ENCODE measurements at places on chromosomes 16 and 17. TPM values are rescaled to one million over a fixed set of nuclear protein-coding genes. Genes with fewer than 3 reads are reported as not detected.

DNA sequence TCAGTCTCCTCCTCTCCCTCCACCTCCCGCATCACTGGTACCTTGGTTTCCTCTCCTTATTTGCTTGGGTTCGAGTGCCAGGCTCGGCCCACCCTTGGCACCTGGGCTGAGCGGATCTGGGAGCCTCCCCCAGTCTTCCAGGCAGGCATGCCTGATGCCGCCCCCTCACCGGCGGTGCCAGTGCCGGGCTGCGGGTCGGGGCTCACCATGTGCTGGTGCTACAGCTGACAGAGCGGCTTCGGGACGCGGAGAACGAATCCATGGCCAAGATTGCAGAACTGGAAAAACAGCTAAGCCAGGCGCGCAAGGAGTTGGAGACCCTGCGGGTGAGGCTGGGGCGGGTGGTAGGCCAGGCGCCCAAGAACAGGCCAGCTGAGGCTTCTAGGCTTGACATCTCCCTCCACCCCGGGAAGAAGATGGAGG, 19.2 kb downstream of the FMNL1 start:
- peaks cover 28% of the 10 kb centered on the region for H3K27me3 ChIP-seq
- no peak for DNase-seq
- H3K27ac ChIP-seq: no peak overlapping the region
- peaks cover 8% of the 10 kb centered on the region for H3K4me1 ChIP-seq

- H3K27me3 ChIP-seq: no peaks in the 10 kb centered on the region
- DNase-seq: no peak
- no peaks in the 10 kb centered on the region for H3K36me3 ChIP-seq
- H3K4me3 ChIP-seq: no peak overlapping the region
- no peak overlapping the region for H3K27ac ChIP-seq
Measured at GRCh38 chr17:68847711-68848110, 107.5 kb downstream of the ABCA8 start.

DNA sequence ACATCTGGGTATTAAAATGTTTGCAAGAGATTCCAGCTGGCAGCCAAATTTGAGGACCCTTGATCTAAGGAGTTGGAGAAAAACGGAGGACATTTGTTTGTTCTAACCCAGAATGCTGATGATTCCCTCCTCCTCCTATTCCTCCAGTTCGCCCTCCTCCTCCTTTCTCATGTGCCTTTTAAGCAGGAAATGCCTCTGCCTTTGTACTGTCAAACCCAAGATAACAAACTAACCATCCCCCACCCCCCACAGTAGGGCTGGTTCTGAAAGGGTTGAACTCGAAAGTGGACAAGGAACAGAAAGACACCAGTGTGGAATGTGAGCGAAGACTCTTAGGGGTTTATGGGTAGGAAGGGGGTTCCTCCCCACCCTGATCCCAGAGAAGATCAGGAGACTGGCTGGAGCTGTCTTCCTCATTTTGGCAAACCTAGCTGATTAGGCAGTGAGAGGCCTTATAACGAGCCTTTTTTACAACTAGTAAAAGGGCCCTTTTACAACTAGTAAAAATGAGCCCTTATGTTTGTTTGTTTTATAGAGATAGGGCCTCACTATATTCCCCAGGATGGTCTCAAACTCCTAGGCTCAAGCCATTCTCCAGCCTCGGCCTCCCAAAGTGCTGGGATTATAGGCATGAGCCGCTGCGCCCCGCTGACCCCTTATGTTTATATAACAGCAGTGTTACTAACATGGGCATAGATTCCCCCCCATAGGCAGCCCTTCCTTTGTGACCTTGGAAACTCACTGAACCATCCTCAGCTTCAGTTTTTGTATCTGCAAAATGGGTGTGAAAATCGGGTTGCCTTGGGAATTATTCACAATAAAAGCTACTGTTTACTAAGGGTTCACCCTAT, 975 bp downstream of the CHD9 start:
- H3K36me3 ChIP-seq: no peaks in the 10 kb centered on the region
- no peaks in the 10 kb centered on the region for H3K27me3 ChIP-seq
- peak; percentile 64 for DNase-seq
- H3K27ac ChIP-seq: peak overlapping the region; percentile 97
- peak overlapping the region; percentile 62 for H3K4me3 ChIP-seq

DNA sequence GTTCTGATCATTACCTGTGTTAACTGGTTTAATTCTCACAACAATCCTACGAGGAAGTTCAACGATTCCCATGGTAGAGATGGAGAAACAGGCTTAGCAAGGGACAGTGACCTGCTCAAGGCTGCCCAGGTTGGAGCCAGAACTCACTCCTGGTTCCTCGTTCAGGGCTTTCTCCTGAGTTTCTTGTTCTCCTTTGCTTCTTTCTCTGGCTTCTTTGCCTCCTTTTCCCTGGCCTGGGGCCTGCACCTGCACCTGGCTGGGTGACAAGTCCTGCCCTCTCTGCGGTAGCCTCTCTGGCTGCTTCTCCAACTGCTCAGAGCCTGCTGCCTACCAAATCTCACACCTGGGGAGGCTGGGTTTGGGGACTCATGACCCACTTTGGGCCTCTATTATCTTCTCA, 2.8 kb downstream of the CCL22 start:
- H3K36me3 ChIP-seq: no peaks in the 10 kb centered on the region
- H3K27ac ChIP-seq: no peak overlapping the region
- no peak overlapping the region for H3K4me3 ChIP-seq
- H3K27me3 ChIP-seq: no peaks in the 10 kb centered on the region

- peaks cover 8% of the 10 kb centered on the region for H3K27me3 ChIP-seq
- H3K4me3 ChIP-seq: no peak overlapping the region
- DNase-seq: no peak
- peak overlapping the region; percentile 76 for H3K27ac ChIP-seq
- no peaks in the 10 kb centered on the region for H3K36me3 ChIP-seq
- peaks cover 42% of the 10 kb centered on the region for H3K4me1 ChIP-seq
Measured at GRCh38 chr17:76531486-76532038, 5.9 kb downstream of the CYGB start.

DNA sequence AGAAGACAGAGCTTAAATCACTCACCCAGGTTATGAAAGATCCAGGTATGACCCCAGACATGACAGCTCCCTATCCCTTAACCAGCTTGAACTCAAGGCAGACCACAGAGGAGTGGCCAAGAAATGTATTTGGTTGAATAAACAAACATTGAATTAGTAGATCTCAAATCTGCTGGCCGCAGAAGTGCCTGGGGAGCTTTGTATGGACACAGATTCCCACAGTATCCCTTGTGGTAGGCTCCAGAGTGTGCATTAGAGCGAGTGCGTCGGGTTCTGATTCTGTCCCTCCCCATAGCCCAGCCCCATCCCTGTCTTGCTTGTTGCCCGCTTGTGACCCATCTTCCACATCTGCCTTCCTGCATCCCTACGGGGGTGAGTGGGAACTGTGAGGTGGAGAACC, 118.8 kb upstream of the FOXF1 start:
- no peaks in the 10 kb centered on the region for H3K4me1 ChIP-seq
- no peak for DNase-seq
- H3K4me3 ChIP-seq: no peak overlapping the region
- H3K36me3 ChIP-seq: no peaks in the 10 kb centered on the region

GRCh38 chr16:31423241-31423640, 4.9 kb downstream of the COX6A2 start:
- no peaks in the 10 kb centered on the region for H3K27me3 ChIP-seq
- H3K36me3 ChIP-seq: no peaks in the 10 kb centered on the region
- H3K4me3 ChIP-seq: no peak overlapping the region

- H3K36me3 ChIP-seq: no peaks in the 10 kb centered on the region
- DNase-seq: no peak
- peaks cover 32% of the 10 kb centered on the region for H3K4me1 ChIP-seq
- H3K27ac ChIP-seq: peak overlapping the region; percentile 99
Measured at GRCh38 chr17:42389899-42390298, 1.7 kb upstream of the STAT3 start.

DNA sequence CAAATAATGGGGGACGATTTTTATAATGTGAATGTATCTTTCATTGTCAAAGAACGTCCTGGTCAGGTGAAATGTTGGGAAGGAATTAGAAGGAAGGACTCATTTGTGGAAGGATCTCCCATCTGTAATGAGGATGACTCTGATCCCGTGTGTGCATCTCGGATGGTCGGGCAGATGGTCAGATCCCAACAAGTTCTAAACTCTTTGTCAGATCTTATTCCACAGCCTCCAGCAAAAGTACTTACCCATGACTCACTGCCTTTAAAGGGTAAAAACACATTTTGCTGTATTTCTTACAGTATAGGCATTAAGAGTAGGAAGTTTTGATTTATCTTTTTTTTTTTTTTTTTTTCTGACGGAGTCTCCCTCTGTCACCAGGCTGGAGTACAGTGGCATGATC, 539 bp upstream of the KRTAP4-8 start:
- H3K4me1 ChIP-seq: no peaks in the 10 kb centered on the region
- no peak overlapping the region for H3K27ac ChIP-seq
- H3K36me3 ChIP-seq: no peaks in the 10 kb centered on the region
- H3K27me3 ChIP-seq: no peaks in the 10 kb centered on the region

DNA sequence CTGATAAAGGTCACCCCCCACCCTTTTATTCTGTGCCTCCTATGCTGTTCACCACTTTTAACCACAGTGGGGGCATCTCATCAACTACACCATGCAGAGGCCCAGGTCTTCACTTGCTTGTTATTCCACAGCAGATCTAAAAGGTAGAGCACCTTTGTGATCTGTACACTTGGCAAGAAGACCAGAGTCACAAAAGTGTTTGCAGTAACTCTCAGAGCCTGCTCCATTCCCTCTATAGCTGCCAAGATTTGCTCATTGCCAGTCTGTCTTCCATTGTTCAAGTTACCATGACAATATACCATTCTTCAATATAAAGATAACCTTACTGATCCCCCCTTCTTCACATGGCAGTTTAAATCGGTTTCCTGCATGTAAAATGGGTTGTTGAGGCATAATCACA, 180.0 kb downstream of the TOX3 start:
- H3K4me1 ChIP-seq: no peaks in the 10 kb centered on the region
- no peak for DNase-seq
- no peak overlapping the region for H3K4me3 ChIP-seq
- H3K36me3 ChIP-seq: no peaks in the 10 kb centered on the region
- H3K27ac ChIP-seq: no peak overlapping the region

- no peak for DNase-seq
- H3K4me1 ChIP-seq: no peaks in the 10 kb centered on the region
- no peak overlapping the region for H3K27ac ChIP-seq
- H3K4me3 ChIP-seq: no peak overlapping the region
Measured at GRCh38 chr16:3202903-3203539, 15.0 kb downstream of the OR1F1 start.

DNA sequence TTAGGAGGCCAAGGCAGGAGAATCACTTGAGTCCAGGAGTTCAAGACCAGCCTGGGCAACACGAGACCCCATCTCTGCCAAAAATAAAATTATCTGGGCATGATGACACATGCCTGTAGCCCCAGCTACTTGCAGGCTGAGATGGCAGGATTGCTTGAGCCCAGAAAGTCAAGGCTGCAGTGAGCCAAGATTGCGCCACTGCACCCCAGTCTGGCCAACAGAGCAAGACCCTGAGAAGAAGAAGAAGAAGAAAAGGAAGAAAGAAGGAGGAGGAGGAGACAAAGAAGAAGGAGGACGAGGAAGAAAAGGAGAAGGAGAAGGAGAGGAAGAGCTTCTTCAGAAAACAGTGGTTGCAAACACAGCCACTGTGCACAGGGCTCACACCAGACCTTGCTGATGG, 8.4 kb upstream of the DPEP3 start:
- no peak overlapping the region for H3K27ac ChIP-seq
- peaks cover 3% of the 10 kb centered on the region for H3K4me1 ChIP-seq
- no peak overlapping the region for H3K4me3 ChIP-seq
- DNase-seq: no peak
- H3K27me3 ChIP-seq: no peaks in the 10 kb centered on the region

DNA sequence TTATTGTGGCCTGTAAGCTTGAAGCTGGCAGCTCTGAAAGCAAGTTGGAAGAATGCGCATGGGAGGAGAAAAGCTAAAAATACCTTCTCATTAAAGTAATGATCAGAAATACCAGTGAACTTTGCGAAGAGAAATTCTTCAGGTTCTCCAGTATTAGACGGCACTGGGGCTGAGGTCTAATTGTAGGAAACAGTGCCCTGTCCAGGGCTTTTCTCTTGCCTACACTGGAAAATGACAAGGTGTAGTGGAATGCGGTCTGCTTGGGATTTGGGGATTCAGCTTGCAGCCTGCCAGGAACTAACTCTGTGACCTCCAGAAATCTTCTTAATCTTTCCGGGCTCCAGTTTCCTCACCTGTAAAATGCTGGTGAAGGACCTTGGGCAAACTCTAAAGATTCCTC, 53.3 kb upstream of the KCNJ16 start:
- no peaks in the 10 kb centered on the region for H3K4me1 ChIP-seq
- no peak overlapping the region for H3K27ac ChIP-seq
- no peaks in the 10 kb centered on the region for H3K27me3 ChIP-seq

DNA sequence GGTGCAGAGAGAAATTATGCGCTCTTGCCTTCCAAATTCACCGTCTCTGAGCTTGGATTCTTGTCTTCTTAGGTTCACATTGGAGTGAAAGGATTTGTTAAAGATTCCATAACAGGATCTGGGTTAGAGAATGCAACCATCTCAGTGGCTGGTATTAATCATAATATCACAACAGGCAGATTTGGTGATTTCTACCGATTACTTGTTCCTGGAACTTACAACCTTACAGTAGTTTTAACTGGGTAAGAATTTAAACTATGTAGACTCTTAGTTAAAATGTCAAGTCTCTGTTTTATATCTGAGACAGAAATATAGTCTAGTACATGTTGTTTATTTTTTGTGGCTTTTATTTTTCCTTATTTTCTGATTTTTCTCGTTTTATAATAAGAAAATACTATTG, 42.9 kb downstream of the CPD start:
- no peak for DNase-seq
- no peak overlapping the region for H3K4me3 ChIP-seq
- H3K36me3 ChIP-seq: no peaks in the 10 kb centered on the region
- H3K27ac ChIP-seq: no peak overlapping the region

GRCh38 chr16:12750554-12750918, 53.2 kb downstream of the CPPED1 start:
- no peak overlapping the region for H3K27ac ChIP-seq
- no peak overlapping the region for H3K4me3 ChIP-seq
- DNase-seq: no peak
- no peaks in the 10 kb centered on the region for H3K27me3 ChIP-seq

- H3K36me3 ChIP-seq: no peaks in the 10 kb centered on the region
- H3K4me1 ChIP-seq: no peaks in the 10 kb centered on the region
- no peaks in the 10 kb centered on the region for H3K27me3 ChIP-seq
- no peak overlapping the region for H3K27ac ChIP-seq
- DNase-seq: peak; percentile 77
Measured at GRCh38 chr17:63406689-63407330, 39.3 kb downstream of the CYB561 start.

DNA sequence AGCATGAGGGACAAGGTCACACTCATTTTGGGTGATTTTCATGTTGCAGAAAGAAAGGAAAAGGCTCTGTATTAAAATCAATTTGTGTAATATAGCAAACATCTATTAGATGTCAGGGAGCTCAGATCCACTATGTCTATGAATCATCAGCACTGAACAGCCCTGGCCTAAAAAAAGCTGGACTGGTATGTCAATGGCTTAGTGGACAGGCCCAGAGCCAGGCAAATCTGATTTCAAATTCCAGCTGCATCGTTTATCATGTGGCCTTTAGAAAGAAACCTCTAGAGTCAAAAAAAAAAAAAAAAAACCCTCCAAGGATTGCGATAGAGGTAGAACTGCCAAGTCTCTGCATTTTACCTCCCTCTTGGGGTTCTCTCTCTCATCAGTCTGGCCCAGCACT, 5.4 kb downstream of the GAS7 start:
- no peaks in the 10 kb centered on the region for H3K4me1 ChIP-seq
- H3K27ac ChIP-seq: no peak overlapping the region
- DNase-seq: no peak
- peaks cover 10% of the 10 kb centered on the region for H3K27me3 ChIP-seq
- no peaks in the 10 kb centered on the region for H3K36me3 ChIP-seq

The ATP1B2 gene
- 20.6 TPM for total RNA-seq

The KCNH6 gene
- total RNA-seq: 0.96 TPM

The CES1 gene
- total RNA-seq: 23.2 TPM

The ITGAL gene
- total RNA-seq: 10.5 TPM

The ABCA6 gene
- total RNA-seq: 23.2 TPM

The IQCK gene
- total RNA-seq: 10.3 TPM

Measured in transverse colon (tissue), 4 donors.